ENCODE measurements at places on chromosomes 2 and 18.

DNA sequence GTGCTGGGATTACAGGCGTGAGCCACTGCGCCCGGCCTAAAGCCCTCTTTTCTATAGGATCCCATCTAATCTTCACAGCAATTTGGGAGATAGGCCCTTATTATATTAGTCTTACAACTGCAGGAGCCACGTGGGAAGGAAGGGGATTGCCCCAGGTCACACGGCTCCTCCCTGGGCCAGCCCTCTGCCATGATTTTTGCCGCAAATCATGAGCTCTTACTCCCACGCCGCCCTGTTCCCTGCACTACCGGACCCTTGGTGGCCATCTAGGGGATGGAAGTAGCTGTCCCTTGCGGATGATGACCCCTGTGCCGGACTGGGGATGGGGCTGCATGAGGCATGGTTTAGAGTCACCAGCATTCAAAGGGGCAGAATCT lies 28.4 kb upstream of the PTMA start:
- DNase-seq = no peak

DNA sequence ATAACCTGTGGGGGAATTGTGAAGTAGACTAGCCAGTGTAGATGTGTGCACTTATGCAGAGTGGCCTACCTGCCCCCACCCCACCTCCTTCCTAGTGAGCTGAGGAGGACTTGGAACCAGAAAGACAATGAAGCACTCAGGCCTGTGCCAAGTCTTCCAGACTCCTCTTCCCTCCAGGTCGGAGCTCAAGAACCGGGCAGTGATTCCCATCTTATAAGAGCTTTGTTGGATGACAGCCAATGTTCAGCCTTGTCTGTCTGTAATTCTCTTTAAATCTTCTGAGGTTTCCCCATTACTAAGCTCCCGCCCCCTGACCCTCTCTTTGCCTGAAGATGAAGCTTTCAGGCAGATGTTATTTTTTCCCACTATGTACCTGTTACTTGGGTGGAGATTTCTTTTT lies 121.0 kb downstream of the SMAD2 start:
- no peak for DNase-seq

GRCh38 chr2:112848833-112849232 lies 12.3 kb upstream of the IL1B start:
- no peak for DNase-seq

- no peak for DNase-seq
Observed at GRCh38 chr2:17287183-17287582, 231.1 kb downstream of the RAD51AP2 start.

- no peak for DNase-seq
Observed at GRCh38 chr18:34153711-34154110, 71.0 kb downstream of the NOL4 start.

GRCh38 chr2:168758970-168759820 lies 43.2 kb upstream of the NOSTRIN start:
- DNase-seq = peak; percentile 66

GRCh38 chr18:60446821-60447220 lies 74.2 kb upstream of the MC4R start:
- DNase-seq = no peak

- no peak for DNase-seq
Observed at GRCh38 chr2:182548031-182548950, 121.5 kb upstream of the PDE1A start.
